Naive thymus-derived CD8-positive, alpha-beta T cell (primary cell): ENCODE measurements at places on chromosomes 2 and 18.

GRCh38 chr2:203897544-203897943 lies 30.0 kb downstream of the CTLA4 start:
- peaks cover 2% of the 10 kb centered on the region for H3K4me1 ChIP-seq
- no peak for DNase-seq
- H3K27me3 ChIP-seq: no peaks in the 10 kb centered on the region
- H3K27ac ChIP-seq: no peak overlapping the region
- H3K4me3 ChIP-seq: no peak overlapping the region

GRCh38 chr2:237631007-237631785 lies 3.8 kb downstream of the LRRFIP1 start:
- peaks cover 6% of the 10 kb centered on the region for H3K36me3 ChIP-seq
- H3K27me3 ChIP-seq: peaks cover 10% of the 10 kb centered on the region
- H3K4me3 ChIP-seq: no peak overlapping the region
- peak overlapping the region; percentile 65 for H3K27ac ChIP-seq
- DNase-seq: no peak

DNA sequence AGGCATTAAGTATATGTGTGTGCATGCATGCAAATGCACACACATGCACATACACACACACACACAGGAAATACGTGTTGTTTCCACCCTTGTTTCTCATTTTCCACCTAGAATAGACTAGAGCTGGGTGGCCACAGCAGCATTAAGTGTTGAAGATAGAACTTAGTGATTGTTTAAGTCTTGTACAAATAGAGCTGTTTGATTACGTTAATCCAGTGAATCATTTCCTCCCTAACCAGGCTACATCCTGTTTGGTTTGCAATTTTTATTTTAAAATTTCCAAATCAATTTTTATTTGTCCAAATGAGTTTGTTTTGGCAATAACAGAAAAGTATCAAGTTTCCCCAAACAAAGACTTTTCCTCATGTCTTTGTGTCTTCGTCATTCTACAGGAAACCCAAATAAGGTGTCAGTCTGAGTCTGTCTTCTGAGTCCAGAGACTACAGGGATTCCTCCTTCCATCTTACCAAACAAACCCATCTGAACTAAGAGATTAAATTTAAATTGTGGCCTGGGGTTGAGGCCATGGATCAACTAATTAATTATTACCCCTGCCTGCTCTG lies 74.6 kb upstream of the GALNT5 start:
- no peaks in the 10 kb centered on the region for H3K36me3 ChIP-seq
- no peak overlapping the region for H3K27ac ChIP-seq
- DNase-seq: no peak
- peaks cover 4% of the 10 kb centered on the region for H3K27me3 ChIP-seq

GRCh38 chr2:178811901-178812300 lies 4.7 kb upstream of the TTN start:
- no peak for DNase-seq
- H3K4me3 ChIP-seq: no peak overlapping the region
- peaks cover 32% of the 10 kb centered on the region for H3K36me3 ChIP-seq
- no peaks in the 10 kb centered on the region for H3K27me3 ChIP-seq

GRCh38 chr18:28466204-28466603 lies 289.3 kb upstream of the CDH2 start:
- H3K4me1 ChIP-seq: no peaks in the 10 kb centered on the region
- H3K36me3 ChIP-seq: no peaks in the 10 kb centered on the region
- H3K4me3 ChIP-seq: no peak overlapping the region
- no peak for DNase-seq

GRCh38 chr2:25009954-25010353 lies 31.9 kb upstream of the EFR3B start:
- H3K27me3 ChIP-seq: no peaks in the 10 kb centered on the region
- H3K4me3 ChIP-seq: no peak overlapping the region
- no peak for DNase-seq
- H3K27ac ChIP-seq: no peak overlapping the region
- no peaks in the 10 kb centered on the region for H3K36me3 ChIP-seq
